Glutamatergic neuron (in vitro differentiated cells): ENCODE measurements at places on chromosomes 4 and X.

- no peaks in the 10 kb centered on the region for H3K27me3 ChIP-seq
- no peak overlapping the region for H3K4me3 ChIP-seq
- H3K27ac ChIP-seq, result no peak overlapping the region
- H3K36me3 ChIP-seq, result no peaks in the 10 kb centered on the region
- no peak for DNase-seq
These were observed 74.9 kb downstream of the METTL14 start for GRCh38 chr4:118760092-118760491.

- DNase-seq, result no peak
- no peaks in the 10 kb centered on the region for H3K27me3 ChIP-seq
- H3K4me1 ChIP-seq, result no peaks in the 10 kb centered on the region
- no peak overlapping the region for H3K27ac ChIP-seq
- H3K4me3 ChIP-seq, result no peak overlapping the region
These were observed 362.2 kb upstream of the EMCN start for GRCh38 chr4:100880011-100880410.

DNA sequence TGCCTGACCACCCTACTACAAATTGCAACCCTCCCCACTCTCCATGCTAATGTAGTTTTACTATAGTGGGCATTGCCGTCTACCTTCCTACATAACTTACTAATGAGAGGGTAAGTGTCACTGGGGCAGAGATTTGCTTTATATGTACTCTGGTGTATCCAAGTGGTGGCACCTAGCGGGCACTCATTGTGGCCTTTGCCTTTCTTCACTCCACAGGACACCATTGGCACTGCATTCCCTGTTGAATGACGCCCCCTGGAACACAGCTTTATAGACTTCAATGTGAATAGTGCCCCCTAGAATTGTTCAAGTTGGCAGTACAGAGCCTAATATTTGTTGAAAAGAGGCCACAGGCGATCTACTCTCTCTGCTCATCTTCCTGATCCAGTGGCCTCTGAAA is 215.8 kb downstream of the MID1IP1 start:
- no peaks in the 10 kb centered on the region for H3K36me3 ChIP-seq
- H3K4me3 ChIP-seq, result no peak overlapping the region
- peaks cover 1% of the 10 kb centered on the region for H3K27me3 ChIP-seq
- no peak overlapping the region for H3K27ac ChIP-seq
- DNase-seq, result no peak

DNA sequence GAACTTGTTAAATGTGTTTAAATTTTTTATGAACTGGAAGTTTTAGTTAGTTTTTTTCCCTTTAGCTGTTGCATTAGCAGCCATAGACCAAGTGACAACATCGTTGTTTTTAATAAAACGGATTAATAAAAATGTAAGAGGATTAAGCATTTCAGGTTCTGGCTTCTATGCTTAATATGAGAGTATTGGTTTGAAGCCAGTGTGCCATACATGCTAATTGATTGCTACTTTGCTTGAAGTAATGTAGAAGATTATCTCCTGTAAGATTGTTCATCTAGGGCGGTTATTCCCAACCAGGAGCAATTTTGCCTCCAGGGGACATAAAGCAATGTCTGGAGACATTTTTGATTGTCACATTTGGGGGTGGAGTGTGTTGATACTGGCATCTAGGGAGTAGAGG is 54.3 kb downstream of the TLL1 start:
- no peaks in the 10 kb centered on the region for H3K4me1 ChIP-seq
- H3K36me3 ChIP-seq, result no peaks in the 10 kb centered on the region
- no peak for DNase-seq
- H3K4me3 ChIP-seq, result no peak overlapping the region
- H3K27ac ChIP-seq, result no peak overlapping the region

- no peak overlapping the region for H3K4me3 ChIP-seq
- no peak overlapping the region for H3K27ac ChIP-seq
- no peaks in the 10 kb centered on the region for H3K4me1 ChIP-seq
- peaks cover 1% of the 10 kb centered on the region for H3K27me3 ChIP-seq
- no peak for DNase-seq
- no peaks in the 10 kb centered on the region for H3K36me3 ChIP-seq
These were observed 203.7 kb upstream of the SLITRK2 start for GRCh38 chrX:145613894-145614293.

GRCh38 chr4:150315175-150315574 is 236.9 kb downstream of the DCLK2 start:
- peak overlapping the region; percentile 76 for H3K27ac ChIP-seq
- peak overlapping the region; percentile 35 for H3K4me3 ChIP-seq
- no peak for DNase-seq
- peaks cover 3% of the 10 kb centered on the region for H3K27me3 ChIP-seq
- peaks cover 11% of the 10 kb centered on the region for H3K4me1 ChIP-seq
- H3K36me3 ChIP-seq, result no peaks in the 10 kb centered on the region

GRCh38 chr4:120081726-120082125 is 15.1 kb upstream of the MAD2L1 start:
- no peaks in the 10 kb centered on the region for H3K36me3 ChIP-seq
- H3K27me3 ChIP-seq, result peaks cover 3% of the 10 kb centered on the region
- peaks cover 8% of the 10 kb centered on the region for H3K4me1 ChIP-seq
- no peak overlapping the region for H3K4me3 ChIP-seq
- H3K27ac ChIP-seq, result peak overlapping the region; percentile 36
